ENCODE measurements at places on chromosomes 3 and 15.

DNA sequence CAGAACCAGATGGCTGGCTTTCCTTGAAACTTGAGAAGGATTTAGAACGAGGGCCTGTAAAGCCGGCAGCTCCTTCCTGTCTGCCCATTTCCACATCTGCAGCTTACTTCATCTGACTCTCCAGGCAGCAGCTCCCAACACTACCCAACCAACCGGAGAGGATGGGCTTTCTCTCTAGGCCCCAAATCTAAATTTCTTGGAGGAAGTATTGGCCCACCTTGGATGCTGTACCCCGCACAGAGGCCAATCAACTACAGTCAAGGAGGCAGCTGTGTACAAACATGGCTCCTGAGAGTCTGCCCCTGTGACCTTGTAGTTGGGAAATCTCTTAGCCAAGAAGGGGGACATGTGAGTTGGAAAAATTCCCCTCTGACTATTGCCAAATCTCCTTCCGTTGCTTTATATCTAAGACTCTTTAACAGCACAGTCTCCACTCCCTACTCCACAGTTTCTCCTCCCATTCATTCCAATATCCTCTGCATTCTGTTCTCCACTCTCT is 8.0 kb upstream of the ACAP2 start:
- no peak for DNase-seq

DNA sequence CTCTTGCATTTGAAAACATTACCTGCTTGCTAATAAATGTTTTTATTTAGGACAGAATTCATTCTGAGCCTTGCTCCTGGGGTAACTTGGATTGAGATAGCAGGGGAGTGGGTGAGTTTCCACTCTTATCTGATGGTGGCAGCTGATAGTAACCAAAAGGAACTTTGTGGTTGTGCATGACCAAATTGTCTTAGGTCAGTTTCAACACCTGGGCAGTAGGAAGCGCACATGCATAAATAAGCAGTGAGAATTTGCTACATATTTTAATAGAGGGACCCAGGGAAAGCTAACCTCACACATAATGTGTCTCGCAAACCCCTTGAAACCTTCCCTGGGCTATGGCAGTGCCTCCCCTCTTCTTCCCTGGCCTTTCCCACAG is 65.4 kb upstream of the XCR1 start:
- DNase-seq: no peak

- DNase-seq: no peak
Observed at GRCh38 chr3:142168514-142168913, 19.2 kb upstream of the TFDP2 start.

- no peak for DNase-seq
Observed at GRCh38 chr3:17983106-17983505, 240.7 kb upstream of the TBC1D5 start.

GRCh38 chr3:130490241-130490640 is 26.7 kb upstream of the COL6A6 start:
- no peak for DNase-seq

DNA sequence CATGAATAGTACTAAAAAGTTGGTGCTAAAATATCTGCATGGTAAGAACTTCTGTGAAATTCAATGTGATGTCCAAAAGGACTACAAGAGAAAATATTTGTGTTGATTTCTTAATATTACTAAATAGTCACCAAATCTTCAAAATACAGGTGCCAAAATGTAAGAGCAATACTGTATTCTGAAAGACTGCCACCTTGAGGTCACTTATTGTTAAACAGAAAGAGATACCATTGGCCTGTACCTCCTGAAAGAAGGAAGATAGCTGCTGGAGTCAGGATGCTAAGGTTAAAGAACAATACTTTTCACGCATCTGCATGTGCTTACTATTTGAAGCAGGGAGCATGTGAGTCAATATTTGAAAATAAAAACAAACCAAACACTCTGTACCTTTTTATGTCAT is 72.0 kb upstream of the LSAMP start:
- DNase-seq: no peak

DNA sequence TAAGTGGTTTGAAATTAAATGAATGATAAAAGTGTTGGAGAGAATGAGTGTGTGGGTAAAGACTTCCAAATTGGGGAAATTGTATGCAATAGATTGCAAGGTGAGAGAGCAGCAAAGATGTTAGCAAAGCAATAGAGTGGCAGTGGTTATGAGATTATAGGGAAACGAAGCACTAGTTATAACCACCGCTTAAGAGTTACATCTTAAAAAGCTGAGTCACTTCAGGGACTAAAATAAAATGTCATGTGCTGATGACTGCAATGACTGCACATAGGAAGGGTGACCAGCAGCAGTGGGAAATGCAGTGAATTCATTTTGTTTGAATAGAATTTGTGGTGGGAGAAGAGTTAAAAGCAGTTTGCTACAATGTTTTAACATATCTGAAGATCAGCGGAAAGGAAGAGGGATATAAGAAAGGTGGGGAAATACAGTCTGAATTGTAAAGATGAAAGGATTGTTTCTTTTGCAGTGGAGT is 127.3 kb downstream of the RAP2B start:
- no peak for DNase-seq

- DNase-seq: no peak
Observed at GRCh38 chr3:55296791-55297190, 190.3 kb downstream of the WNT5A start.

DNA sequence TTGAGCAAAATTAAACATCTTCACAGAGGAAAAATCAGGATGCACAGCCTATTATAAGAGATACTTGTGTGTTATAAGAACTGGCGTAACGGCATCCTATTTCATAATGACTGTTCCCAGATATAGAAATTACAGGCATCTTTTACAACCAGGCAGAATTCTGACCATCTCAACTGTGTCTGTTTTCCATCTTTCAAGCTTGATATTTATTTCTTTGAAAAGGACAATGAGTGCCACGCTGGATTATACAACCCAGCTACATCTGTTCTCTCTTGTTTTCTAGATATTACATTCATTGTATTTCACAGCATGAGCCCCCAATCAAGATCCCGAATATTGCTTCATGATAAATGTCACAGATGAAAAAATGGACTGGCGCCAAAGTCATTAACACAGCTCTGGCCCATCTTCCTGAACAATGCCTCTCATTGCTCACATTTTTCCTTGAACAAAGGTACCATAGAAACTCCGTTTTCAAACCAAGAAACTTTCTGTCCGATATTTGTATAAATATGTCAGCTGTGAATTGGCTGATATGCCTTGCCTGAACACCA is 420.6 kb downstream of the TBL1XR1 start:
- no peak for DNase-seq

- DNase-seq: no peak
Observed at GRCh38 chr15:67018441-67018840, 47.0 kb upstream of the SMAD3 start.

DNA sequence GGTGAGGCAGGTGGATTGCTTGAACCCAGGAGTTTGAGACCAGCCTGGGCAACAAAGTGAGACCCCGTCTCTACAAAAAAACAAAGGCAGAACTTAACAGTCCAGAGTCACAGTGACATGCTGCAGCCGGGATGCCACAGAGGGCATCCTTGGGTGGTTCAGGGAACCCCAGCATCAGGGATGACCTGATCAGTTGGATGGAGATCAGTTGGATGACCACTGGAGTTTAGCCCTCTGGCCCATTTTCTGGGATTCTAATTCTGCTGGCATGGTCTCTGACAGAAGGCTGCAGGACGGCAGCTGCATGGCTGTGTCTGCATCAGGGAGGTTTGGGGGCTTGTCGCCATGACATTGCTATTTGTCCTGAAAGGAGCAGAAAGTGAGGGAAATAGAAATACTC is 19.8 kb downstream of the WHAMM start:
- no peak for DNase-seq

GRCh38 chr15:74642734-74643664 is 27.4 kb downstream of the CLK3 start:
- no peak for DNase-seq

DNA sequence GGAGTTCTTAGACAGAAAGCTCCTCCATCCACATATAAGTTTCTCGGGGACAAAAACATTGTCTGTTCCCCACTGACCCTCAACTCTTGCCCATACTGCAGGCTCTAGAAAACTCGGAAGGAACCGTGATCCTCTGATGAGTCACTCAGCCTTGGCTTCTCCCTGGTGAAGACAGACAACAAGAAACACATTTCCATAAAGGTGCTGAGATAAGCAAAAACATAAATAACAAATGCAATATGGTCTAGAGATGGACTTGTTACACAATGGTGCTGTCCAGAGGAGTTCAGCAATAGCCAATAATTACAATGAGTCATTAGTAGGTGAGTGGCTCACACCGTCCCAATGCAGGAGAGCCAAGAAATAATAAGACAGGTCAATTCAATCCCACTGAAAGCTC is 43.7 kb downstream of the MAGI1 start:
- no peak for DNase-seq
